GM20000 (cell line): ENCODE measurements at places on chromosomes 4 and X.

DNA sequence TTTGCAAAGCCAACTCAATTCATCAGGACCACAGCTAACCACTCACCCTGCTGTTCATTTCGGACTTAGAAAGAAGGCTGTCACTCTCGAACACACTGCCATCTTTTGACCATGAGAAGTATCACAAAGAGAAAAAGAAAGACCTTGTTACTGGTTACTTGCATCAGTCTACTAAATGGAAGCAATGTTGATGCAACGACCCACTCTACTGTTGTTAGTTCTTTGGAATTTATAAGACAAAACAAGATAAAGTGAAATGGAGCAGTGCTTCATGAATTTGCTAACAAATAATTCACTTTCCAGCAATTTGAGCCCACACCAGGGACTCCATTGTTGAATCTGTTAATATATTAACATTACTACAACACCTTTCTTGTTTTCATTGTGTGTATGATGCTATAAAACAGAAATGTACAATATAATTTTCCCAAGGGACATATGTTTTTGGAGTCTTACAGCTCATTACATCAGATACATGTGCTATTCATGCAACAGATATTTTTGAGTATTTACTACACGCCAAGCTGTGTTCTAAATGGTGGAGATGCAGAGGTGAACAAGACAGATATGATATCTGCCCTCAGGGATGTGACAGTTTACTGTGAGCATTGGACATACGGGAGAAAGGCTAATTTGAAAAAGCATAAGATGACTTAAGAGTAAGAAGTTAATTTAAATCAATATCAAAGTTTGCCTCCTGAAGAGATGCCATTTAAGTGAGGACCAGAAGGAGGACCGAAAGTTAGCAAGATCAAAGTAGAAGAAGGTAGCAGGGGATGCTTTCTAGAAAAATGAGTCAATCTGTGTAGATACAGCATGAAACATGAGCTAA, 87.2 kb downstream of the AREG start:
- peak; percentile 20 for DNase-seq

- no peak for DNase-seq
These were observed 14.4 kb upstream of the SMS start for GRCh38 chrX:21926116-21926515.

DNA sequence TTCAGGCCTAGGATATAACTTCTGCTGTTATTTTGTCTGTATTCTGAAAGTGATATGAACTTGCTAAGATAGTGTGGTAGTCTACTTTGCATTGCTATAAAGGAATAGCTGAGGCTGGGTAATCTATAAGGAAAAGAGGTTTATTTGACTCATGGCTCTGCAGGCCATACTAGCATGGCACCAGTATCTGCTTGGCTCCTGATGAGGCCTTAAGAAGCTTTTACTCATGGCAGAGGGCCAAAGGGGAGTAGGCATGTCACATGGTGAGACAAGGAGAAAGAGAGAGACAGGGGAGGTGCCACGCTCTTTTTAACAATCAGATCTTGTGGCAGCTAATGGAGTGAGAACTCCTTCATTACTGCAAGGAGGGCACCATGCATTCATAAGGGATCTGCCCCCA, 247.3 kb downstream of the GPAT3 start:
- no peak for DNase-seq

DNA sequence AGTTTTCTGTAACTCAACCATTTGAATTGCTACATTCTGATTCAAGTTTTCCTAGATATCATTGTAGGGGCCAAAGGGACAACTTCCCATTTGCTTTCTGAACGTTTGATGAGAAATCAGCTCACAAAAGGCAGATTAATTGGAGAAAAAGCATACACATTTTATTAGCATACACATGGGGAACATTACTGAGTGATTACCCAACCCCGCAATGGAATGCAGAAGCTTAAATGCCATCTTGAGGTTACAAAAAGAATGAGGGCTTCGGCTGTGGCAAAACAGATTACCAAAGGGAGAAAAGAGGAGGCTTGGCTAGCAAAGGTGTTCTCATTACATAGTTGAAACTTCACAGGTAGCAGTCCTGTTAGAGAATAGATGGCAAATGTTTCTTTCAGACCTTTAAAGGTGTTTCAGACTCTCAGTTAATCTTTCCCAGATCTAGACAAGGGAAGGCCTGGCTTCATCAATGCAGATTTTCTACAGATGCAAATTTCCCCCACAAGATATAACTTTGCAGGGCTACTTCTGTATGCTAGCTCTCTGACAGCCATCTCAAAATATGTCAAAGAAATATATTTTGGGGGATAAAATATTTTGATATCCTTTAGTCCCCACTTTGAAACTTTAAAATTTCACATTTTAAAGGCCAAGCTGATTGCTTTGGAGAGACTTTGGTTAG, 26.5 kb upstream of the HERC6 start:
- no peak for DNase-seq

DNA sequence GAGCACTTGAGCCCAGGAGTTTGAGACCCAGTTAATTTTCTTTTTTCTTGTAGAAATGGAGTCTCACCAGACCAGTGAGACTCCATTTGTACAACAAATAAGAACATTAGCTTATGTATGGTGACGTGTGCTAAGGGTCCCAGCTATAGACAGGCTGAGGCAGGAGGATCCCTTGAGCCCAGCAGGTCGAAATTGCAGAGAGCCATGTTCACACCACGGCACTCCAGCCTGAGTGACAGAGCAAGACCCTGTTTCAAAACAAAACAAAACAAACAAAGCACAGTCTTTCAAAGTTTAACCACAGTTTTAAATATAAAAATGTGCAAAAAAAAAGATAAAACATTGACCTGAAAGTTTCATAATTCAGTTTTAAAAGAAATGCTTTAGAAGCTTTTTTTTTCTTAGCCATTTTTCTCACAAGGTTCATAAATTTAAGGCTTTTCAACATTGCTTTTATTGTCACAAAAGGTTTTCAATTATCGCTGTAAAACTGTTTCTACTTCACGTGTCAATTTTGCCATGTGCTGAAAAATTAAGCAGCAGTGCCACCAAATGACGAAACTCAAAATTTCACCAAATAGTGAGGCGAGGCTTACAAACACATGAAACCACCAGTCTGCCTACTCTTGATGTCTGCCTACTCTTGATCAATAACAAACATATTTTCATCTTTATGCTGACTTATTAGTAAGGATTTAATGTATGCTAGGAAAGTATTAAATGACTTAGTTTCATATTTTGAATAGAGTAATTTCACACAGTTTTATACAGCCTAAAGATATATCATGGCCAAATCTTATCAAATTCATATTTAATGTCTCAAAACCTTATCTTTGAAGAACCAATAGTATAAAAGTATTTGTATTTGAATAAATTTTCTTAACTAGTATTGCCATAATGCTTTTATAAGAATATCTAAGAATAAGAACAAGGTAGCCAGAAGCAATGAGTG, 126.3 kb downstream of the NEK1 start:
- peak; percentile 51 for DNase-seq

DNA sequence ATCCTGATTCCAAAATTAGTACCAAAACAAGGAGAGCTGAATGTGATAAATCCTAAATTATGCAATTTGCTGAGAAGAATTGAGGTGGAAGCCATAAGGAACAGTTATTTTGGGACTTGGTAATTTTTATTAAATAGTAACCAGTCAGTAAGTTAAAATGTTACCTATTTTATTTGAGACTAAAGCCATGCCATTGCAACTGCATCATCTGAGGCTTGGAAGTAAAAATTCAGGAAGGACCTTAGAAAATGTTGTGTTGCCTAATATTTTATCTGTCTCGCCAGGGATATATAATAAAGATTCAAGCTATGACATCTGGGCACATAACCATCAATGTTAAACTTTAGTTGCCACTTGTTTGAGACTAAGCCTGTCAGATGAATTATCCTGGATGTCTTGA, 341.3 kb upstream of the MAGEB16 start:
- DNase-seq, result no peak

DNA sequence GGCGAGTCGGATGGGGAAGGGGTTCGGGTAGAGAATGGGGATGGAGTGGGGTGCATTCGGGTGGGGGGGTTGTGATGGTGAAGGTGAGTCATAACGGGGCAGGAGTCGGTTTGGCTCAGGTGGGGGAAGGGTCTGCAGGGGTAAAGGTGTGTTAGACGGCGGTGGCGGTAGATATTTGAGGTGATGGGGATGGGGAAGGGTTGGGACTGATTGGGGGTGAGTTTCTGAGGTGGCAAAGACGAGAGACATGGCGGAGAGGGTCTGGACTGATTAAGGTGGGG, 738 bp downstream of the SYP start:
- no peak for DNase-seq

GRCh38 chr4:177266506-177266905, 43.2 kb upstream of the NEIL3 start:
- no peak for DNase-seq
